HCT116 (cell line): ENCODE measurements at places on chromosomes 6 and 20. TPM values are rescaled to one million over a fixed set of nuclear protein-coding genes. Genes with fewer than 3 reads are reported as not detected.

Gene GATA5
- total RNA-seq = not detected

Gene THBS2
- total RNA-seq = 0.39 TPM

Gene SLC17A1
- total RNA-seq = not detected

Gene MOG
- not detected for total RNA-seq

Gene TNF
- 0.59 TPM for total RNA-seq

DNA sequence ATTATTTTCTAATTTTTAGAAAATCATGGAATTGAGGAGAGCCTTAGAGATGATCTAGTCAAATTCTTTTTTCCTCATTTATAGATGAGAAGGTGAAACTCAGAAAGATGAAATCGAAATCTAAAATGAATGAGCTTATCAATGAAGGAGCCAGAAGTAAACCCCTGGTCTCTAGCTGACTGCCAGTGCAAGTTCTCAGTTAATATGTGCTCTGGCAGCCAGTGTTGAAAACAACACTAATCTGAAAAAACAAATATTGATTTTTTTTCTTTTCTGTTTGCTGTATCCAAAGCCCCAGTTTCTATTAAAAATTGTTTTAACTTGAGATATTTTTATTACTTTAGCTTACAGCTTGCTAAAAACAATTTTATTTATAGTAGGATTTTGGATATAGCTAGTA is 21.5 kb upstream of the PBOV1 start:
- H3K36me3 ChIP-seq = no peaks in the 10 kb centered on the region
- no peaks in the 10 kb centered on the region for H3K4me1 ChIP-seq
- H3K27me3 ChIP-seq = no peaks in the 10 kb centered on the region
- no peak for DNase-seq
- H3K4me3 ChIP-seq = no peak overlapping the region

DNA sequence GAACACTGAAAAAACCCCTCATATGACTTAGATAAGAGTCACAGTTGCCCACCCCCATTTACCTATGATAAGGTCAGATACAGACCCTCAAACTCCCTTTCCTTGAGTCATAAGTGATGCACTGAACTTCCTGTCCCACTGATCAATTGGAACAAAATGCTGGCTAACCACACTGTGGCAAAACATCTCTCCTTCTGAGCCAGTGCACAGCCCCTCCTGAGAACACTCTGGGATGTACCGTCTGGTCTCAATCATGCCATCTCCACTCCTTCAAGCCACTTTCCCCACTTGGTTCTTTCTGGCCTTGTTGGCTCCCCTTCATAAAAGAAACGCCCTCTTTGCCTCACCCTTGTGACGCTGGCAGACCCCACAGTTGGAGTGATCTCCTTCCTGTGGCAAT is 42.6 kb upstream of the NXT1 start:
- no peaks in the 10 kb centered on the region for H3K36me3 ChIP-seq
- no peak for DNase-seq
- H3K27me3 ChIP-seq = peaks cover 38% of the 10 kb centered on the region
- no peak overlapping the region for H3K4me3 ChIP-seq
- H3K27ac ChIP-seq = no peak overlapping the region

DNA sequence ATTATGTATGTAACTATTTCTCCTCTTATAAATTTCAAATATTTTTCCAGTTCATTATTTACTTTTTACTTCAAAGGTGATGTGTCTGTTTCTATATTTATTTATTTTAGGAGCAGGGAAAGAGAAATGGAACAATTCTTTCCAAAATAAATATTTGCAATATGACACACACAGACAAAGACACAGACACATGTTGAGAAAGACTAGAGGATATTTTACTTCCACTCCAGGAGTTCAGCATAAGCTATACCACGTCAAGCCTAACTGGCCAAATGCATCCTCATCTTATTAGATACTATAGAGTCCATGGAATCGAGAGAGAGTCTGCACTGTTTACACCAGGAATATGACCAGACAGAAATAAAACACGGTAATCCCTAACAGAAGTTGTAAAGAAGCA is 13.3 kb downstream of the RALGAPA2 start:
- no peak overlapping the region for H3K27ac ChIP-seq
- no peak for DNase-seq
- H3K4me3 ChIP-seq = no peak overlapping the region
- no peaks in the 10 kb centered on the region for H3K36me3 ChIP-seq
- H3K27me3 ChIP-seq = no peaks in the 10 kb centered on the region

- H3K4me3 ChIP-seq = peak overlapping the region; percentile 2; the same call in 1 of the 2 replicates
- H3K27me3 ChIP-seq = no peaks in the 10 kb centered on the region
- H3K27ac ChIP-seq = peak overlapping the region; percentile 44
- H3K36me3 ChIP-seq = no peaks in the 10 kb centered on the region
- DNase-seq = peak; percentile 26
- peaks cover 35% of the 10 kb centered on the region for H3K4me1 ChIP-seq
These were observed 38.0 kb downstream of the TGM2 start for GRCh38 chr20:38126932-38127621.

DNA sequence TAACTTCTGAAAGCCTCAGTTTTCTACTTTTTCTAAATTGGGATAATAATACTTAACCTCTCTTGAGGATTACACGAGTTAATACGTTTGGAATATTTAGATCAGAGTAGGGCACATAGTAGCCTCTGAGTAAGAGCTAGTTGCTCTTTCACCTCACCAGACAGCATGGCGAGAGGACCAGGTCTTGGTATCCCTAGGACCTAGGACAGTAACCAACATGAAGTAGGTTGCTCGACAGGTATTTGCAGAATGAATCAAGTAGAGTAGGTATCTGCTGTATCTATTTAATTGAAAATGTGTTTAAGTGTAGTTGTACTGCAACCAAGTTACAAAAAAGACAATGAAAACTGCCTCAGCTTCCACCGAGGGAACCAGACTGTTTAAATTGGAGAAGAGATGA is 1.4 kb downstream of the CDC5L start:
- peak overlapping the region; percentile 55 for H3K4me3 ChIP-seq
- peaks cover 8% of the 10 kb centered on the region; the same call in 1 of the 2 replicates for H3K4me1 ChIP-seq
- H3K27ac ChIP-seq = no peak overlapping the region
- no peak for DNase-seq

GRCh38 chr20:58810879-58811250 is 39.8 kb downstream of the GNAS-AS1 start:
- no peak for DNase-seq
- H3K4me3 ChIP-seq = no peak overlapping the region
- no peaks in the 10 kb centered on the region; the same call in 1 of the 2 replicates for H3K4me1 ChIP-seq
- no peaks in the 10 kb centered on the region for H3K36me3 ChIP-seq

DNA sequence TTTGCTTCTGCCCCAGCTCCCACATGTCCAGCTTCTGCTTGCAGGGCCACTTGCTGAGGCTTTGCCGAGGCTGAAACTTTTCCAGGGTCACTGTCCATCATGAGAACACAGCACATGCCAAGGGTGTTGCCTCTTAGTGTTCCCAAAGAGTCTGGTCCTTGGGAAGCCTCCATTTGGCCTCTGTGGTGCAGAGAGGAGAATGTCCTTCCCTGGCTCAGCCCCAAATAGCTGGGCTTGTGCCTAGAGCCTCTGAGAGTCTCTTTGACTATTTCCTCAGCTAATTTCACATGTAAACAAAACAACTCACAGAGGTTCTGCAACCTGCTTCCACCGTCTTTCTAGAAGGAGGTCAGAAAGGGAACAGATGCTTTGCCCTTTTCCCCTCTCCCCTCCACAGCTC is 40.4 kb upstream of the RAB23 start:
- no peak for DNase-seq
- no peaks in the 10 kb centered on the region for H3K36me3 ChIP-seq
- H3K4me3 ChIP-seq = no peak overlapping the region
- no peak overlapping the region for H3K27ac ChIP-seq
- no peaks in the 10 kb centered on the region for H3K4me1 ChIP-seq

DNA sequence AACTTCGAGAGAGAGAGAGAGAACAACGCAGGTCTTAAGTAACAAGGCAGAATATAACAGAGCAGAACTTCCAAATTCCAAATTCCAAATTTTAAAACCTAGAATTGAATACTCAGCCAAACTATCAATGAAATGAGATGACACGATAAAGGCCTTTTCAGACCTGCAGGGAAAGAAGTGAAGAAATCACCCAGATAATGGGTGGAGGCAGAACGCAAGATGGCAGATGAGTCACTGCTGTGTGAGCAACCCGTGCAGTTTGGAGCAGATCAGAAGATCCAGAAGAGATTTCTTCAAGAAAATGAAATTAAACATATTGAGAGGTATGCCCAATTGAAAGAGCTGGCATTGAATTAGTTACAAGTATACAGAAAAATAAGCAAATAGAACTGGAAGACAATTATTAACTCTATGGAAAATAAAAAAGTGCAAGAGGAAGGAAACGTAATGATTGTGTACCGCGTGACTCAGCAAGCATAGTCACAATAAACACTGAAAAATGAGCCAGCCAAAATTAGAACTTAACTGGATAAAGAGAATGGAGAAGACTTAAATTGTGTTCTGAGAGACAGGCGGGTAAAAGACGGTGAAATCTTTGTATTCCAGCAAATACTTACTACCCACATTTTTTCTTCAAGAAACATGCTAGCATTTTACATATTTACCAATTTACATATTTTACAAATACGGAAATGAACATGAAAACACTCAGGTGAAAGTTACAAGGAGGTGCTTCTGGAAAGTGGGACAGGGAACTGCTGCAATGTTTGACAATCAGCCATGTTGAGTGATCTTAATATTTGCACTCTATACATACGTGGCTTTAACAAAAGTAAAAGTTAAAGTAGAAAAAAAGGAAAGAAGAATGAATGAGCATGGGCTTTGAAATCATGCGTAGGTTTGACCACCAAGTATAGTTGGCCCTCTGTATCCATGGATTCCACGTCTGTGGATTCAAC is 87.9 kb upstream of the CDYL start:
- H3K36me3 ChIP-seq = no peaks in the 10 kb centered on the region
- peak overlapping the region; percentile 7; the same call in 1 of the 2 replicates for H3K4me3 ChIP-seq
- peaks cover 20% of the 10 kb centered on the region for H3K4me1 ChIP-seq
- DNase-seq = peak; percentile 53
- H3K27me3 ChIP-seq = no peaks in the 10 kb centered on the region

DNA sequence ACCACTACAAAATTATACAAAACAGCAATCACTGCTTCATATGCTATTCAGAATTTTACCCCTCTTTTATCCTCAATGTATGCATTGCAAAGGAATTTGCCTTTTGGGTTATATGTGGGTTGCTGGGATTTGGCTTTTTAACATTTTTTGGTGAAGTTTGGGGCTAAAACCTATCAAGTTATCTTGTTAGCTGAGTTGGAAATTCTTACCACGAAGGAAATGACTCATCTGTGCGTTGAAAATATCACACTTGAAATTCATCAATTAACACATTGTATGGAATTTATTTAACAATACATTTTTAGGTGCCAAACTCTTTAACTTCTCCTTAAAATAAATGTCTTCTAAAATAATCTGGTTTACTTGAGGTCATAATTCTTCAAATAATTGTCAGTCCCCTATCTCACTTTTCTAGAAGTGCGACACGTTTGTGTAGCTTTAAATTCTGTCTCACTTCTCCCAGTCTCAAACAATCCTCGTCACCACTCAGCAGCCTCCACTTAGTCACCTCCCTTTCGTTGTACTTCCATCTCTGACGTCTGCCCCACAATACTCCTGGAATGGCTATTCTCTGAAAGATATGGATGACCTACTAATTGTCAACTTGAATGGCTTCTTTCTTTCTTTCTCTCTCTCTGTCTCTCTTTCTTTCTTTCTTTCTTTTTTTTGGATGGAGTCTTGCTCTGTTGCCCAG is 88.5 kb downstream of the PHACTR1 start:
- H3K4me3 ChIP-seq = no peak overlapping the region
- DNase-seq = no peak
- no peaks in the 10 kb centered on the region for H3K4me1 ChIP-seq
- no peaks in the 10 kb centered on the region for H3K36me3 ChIP-seq
- H3K27ac ChIP-seq = no peak overlapping the region

GRCh38 chr6:142900227-142900971 is 44.6 kb downstream of the HIVEP2 start:
- no peak for DNase-seq
- no peak overlapping the region for H3K4me3 ChIP-seq
- H3K27ac ChIP-seq = no peak overlapping the region
- H3K36me3 ChIP-seq = no peaks in the 10 kb centered on the region
- H3K27me3 ChIP-seq = no peaks in the 10 kb centered on the region

DNA sequence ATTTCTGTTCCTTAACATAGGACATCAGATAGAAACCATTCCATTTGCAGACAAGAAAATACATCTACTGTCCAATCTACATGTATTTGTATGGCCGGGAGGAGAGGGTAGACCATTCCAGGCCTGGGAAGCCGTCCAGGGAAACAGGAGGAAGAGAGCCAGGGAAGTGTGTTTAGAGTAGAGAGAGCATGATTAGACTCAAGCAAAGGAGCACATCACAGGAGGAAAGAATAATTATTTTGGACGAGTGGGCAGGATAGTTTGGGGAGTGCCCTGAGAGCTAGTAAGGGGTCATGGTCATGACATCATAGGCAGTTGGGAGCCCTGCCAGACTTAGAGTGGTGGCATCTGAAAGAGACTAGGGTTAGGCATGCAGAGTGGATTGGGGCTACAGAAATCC is 250.0 kb downstream of the HIVEP2 start:
- H3K4me3 ChIP-seq = no peak overlapping the region
- no peaks in the 10 kb centered on the region for H3K36me3 ChIP-seq
- H3K27ac ChIP-seq = no peak overlapping the region
- H3K4me1 ChIP-seq = 0 out of 2 replicates have a peak, but pooled peaks cover 2% of the 10 kb centered on the region

DNA sequence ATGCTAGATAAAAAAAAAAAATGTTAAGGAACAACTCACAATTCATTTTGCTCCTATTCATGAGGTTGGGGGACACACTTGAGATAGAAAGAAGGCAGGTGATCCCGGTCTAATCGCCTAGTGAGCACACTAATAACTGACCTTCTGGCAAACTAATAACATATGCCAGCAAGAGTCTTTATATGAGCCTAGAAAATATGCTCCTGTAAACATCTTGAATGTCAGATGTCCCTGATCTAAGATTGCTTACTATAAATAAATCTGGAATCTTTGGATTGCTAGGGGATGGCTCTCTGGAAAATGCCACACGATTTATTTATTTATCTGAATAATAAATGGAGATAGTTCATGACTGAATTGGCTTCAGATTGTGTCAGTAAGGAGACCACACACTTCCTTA is 821.9 kb downstream of the GRIK2 start:
- no peaks in the 10 kb centered on the region for H3K27me3 ChIP-seq
- no peaks in the 10 kb centered on the region for H3K4me1 ChIP-seq
- no peaks in the 10 kb centered on the region for H3K36me3 ChIP-seq
- H3K27ac ChIP-seq = no peak overlapping the region

GRCh38 chr6:77368660-77369313 is 94.5 kb downstream of the HTR1B start:
- no peaks in the 10 kb centered on the region for H3K27me3 ChIP-seq
- peak; percentile 18 for DNase-seq
- no peaks in the 10 kb centered on the region for H3K4me1 ChIP-seq
- H3K4me3 ChIP-seq = peak overlapping the region; percentile 65
- peak overlapping the region; percentile 41; the same call in 1 of the 2 replicates for H3K27ac ChIP-seq
